ENCODE measurements at places on chromosomes 3 and 15.

GRCh38 chr3:65279225-65279782 lies 591.5 kb upstream of the ADAMTS9 start:
- DNase-seq = no peak

DNA sequence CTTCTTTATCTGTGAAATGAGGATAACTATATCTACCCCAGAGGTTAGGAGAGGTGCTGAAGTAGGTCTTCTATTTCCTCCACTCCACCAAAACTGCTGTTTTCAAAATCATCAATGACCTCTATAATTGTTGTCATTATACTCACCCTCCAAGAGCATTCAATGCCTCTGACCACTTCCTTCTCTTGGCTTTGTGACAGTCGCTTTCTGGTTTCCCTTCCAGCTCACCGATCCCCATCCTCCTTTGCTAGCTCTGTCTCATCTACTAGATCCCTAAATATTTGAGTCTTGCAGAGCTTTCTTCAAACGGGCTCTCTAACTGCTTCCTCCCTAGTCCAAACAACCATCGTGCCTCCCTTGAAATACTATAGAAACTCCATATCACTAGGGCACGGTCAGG lies 153.5 kb downstream of the RPLP1 start:
- DNase-seq = no peak

GRCh38 chr15:51658664-51659063 lies 22.6 kb upstream of the SCG3 start:
- DNase-seq = no peak

DNA sequence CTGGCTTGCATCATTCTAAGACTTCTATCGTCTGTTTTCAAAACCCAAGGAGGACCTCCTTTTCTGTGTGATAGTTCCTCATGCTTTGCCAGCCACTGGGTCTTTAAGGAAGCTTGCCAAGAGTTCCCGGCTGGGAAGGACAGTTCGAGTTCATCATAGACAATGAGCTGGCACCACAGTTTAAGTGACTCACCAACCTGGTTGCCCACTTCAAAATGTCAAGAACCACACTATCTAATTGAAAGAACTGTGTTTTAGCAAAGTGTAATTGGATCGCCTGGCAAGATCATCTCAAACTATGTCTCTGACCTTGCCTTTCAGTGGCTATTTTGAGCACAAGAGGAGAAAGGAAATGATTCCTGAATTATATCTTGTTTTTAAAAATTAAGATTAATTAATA lies 27.9 kb downstream of the SOX2 start:
- DNase-seq = no peak

GRCh38 chr3:53144446-53144845 lies 14.2 kb upstream of the RFT1 start:
- DNase-seq = no peak

- no peak for DNase-seq
Measured at GRCh38 chr3:172217877-172218276, 178.5 kb downstream of the FNDC3B start.

- no peak for DNase-seq
Measured at GRCh38 chr3:115099134-115099985, 47.7 kb downstream of the ZBTB20 start.

- no peak for DNase-seq
Measured at GRCh38 chr15:33341953-33342352, 31.2 kb downstream of the RYR3 start.

Measured in stimulated activated CD8-positive, alpha-beta memory T cell treated with anti-CD3 and anti-CD28 coated beads, Interleukin-2, amount 100 ng/mL, for 48 hours (primary cell).